ENCODE measurements at places on chromosomes 3 and 15.

- DNase-seq: peak; percentile 74
These were observed 24.0 kb upstream of the SPTBN5 start for GRCh38 chr15:41917767-41918430.

- no peak for DNase-seq
These were observed 39.6 kb downstream of the DAPK2 start for GRCh38 chr15:64006642-64007041.

GRCh38 chr15:47299846-47300434 is 417.4 kb upstream of the SEMA6D start:
- no peak for DNase-seq

- no peak for DNase-seq
These were observed 86.5 kb downstream of the PRICKLE2 start for GRCh38 chr3:64138656-64139375.

DNA sequence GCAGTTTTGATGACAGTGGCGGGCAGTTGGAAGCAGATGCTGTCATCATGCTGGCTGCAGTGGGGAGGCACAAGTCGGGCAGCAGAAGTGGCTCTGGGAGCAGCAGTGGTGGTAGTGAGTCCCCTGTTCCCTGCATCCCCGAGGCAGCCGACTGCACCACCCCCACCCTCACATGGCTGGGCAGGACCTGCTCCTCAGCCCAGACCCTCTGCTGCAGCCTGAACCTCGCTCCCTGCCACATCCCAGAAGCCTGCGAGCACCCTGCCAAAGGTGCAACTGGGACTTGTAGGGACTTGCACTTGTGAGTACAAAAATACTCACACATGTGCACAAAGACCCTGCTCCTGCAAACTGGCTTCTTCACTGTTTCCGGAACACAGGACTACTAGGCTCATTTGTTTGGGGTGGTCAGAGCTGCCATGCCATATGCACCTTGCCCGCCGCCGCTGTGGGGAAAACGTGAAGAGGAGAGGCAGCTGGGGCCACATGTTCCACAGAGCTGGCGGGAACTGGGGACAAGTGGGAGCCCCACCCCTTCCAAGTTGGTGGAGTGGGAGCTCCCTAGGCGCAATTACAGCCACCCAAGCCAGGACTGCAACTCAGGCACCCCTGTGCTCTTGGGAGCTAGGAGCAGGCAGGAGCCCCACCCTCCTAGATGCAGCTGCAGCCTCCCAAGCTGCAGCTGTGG is 2.2 kb downstream of the JMJD7 start:
- no peak for DNase-seq

GRCh38 chr3:184184546-184185230 is 1.3 kb upstream of the ABCF3 start:
- DNase-seq: no peak

- no peak for DNase-seq
These were observed 188.3 kb downstream of the RSL24D1 start for GRCh38 chr15:55008421-55008820.

DNA sequence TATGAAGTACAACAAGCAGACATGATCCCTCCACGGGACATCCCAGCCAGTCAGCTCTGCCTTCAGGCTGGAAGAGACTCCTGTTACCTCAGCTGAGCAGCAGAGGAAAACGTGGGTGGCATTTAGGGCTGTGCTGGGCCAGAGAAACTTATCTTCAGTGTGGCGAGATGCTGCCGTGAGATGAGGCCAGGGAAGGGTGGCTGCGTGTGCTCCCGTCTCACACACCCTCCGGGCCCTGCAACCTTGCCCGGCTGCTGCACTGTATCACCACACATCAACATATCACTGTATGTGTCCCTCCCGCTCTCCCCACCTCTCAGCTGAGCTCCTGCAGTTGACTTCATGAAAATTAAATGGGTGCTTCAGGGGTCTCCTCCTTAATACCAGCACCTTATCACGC is 23.4 kb downstream of the BMF start:
- DNase-seq: no peak

- no peak for DNase-seq
These were observed 420.6 kb downstream of the MECOM start for GRCh38 chr3:169242708-169243513.

- DNase-seq: no peak
These were observed 482.1 kb downstream of the IL5RA start for GRCh38 chr3:2628117-2628516.

DNA sequence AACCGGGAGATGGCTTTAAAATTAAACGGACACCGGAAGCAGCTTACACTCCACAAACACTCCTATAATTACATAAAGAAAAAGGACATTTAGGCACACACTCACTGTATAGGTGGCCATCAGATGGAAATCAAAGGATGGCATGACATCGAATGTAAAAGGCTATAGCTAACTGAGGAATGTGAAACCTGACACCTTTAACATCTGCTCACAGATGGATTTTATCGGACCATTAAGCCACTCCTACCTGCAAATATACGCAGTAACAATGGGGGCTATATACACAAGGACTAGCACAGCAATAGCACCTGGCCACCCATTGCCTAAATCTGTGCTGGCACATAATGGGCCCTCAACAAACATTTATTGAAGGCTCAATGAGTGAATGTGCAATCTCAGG is 14.5 kb upstream of the RBSN start:
- DNase-seq: no peak

DNA sequence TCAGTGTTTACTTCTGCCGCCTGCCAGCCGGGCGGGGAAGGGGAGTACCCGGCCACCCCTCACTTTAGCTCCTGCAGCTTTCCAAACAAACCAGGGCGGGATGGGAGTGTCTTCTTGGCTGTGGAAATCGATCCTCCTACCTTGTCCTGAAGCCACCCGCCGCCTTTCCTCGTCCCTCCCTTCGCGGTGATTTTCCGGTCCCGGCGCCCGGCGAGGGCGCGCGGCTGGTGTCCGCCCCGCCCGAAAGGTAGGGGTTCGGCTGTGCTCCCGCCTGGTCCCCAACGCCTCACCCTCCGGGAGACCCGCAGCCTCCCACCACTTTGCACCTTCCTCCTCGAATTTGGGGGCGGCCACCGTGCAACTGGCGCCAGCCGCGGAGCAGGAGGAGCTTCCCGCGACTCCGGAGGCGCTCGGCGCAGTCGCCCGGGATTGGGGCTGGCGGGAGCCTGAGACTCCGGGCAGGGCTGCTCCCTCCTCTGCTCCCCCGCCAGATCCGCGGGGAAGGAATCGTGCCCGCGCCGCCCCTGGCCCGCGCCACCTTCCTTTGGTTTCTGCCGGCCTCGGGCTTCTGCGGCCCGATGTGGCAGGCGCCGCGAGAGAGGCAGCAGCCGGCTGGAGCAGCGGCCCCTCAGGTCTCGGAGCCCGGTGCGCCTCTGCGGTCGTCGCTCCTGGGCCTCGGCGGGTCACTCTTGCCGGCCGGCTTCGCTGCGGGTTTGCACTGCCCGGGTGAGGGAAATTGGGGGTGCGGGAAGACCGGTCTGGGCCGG is 30.7 kb upstream of the ST3GAL6 start:
- DNase-seq: peak; percentile 82

Data from urothelium cell line (cell line).